Suppressor macrophage treated with lipopolysaccharide for 4 hours (primary cell): ENCODE measurements at places on chromosomes 1 and 21.

DNA sequence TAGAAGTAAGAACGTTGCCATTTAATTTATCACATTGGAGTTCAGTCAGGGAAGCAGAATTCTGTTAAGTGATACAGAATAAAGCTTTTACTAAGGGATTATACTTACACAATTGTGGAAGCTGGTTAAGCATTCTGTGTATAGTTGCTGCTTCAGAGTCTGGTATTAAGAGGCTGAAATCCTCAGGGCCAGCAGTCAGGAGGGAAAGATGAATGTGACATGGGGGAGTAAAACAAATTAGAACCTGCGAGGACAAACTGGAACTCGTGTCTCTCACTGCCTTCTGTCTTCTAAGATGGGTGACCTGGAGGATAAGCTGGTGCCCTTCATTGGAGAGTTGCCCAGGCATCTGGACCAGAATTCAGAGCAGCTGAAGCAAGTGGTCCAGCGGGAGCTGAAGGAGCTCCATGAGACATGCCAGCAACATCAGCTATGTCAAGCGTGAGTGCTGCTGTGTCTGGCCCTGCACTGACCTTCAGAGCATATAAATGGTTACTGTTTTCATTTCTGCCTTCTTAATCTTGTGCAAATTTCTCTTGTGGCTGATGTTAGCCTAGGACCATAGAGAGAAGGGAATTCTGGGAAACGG lies 23.0 kb downstream of the MARK1 start:
- no peak for DNase-seq

- no peak for DNase-seq
Measured at GRCh38 chr1:200374569-200375295, 35.1 kb downstream of the ZNF281 start.

DNA sequence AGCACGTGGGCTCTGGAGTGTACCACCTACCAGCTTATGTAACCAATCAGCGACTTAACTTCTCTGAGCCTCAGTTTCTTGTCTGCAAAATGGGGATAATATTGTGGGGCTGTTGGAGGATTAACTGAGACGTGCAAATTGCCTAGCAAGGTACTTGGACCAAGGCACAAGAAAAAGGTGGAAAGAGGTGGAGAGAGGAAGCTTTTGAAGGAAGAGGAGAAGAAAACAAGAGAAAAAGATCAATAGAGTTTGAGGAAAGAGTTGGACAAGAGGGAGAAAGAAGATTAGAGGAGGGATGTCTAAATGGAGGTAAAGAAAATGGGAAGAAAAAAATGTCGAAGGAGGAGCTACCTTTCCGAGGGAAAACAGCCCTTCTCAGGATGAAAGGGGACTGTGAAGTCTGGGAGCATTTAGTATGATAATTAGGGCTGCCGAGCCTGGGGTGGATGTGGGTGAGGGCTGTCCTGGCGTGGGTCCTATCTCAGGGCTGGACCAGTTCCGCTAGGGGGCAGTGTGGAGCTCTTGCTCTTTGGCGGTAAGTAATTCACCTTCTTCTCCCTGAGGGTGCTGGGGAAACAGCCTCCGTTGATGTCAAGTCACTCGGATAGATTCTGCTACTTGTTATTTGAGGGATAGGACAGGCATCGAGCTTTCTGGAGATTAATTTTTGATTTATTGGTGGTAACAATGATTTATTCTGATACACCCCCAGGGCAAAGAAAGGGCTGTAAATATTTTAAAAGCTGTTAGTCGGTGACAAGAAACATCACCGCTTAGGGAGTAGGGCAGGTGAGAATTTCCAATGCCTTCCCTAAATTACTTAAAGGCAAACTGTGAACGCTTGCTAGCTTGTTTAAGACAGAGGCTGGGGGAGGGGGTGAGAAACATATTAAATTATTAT lies 79.0 kb upstream of the NFASC start:
- peak; percentile 82 for DNase-seq

- DNase-seq: no peak
Measured at GRCh38 chr1:213719462-213719861, 268.3 kb upstream of the PROX1 start.

DNA sequence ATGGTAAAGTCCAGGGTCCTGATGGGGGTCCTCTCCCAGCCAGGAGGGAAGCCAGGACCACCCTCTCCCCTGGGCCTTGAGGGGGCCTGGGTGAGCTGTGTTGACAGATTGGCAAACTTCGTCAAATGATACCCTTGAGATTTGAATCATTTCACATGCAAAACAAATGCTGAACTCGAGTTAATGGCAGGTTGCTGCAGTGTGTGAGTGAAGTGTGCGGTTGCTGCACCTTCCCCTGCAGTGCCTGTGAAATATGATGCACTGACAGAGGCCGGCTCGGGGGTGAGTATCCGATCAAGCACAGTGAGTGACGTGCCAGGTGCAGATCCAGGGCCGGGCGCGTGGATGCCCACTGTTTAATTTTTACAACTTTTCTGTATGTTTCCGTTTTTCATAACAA lies 5.7 kb upstream of the KRTAP12-1 start:
- DNase-seq: no peak

GRCh38 chr1:170840371-170840770 lies 95.0 kb upstream of the MROH9 start:
- DNase-seq: no peak

DNA sequence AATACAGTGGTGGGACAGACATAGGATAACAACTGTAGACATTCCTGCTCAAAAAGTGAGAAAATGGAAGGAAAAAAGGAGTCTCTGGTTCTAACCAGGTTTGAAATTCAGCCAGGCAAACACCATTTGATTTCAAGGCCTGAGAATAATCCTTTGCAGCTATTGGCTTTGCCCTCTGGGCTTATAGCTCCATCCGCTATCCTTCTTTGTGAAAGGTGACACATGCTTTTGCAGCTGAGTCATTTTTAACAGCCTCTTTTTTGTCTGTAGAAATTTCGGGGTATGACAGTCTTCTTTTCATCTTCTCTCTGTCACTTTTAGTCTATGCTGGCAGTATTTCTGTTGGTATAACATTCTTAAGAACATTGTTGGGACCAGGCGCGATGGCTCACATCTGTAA lies 16.2 kb downstream of the SDHC start:
- DNase-seq: no peak

- peak; percentile 82 for DNase-seq
Measured at GRCh38 chr1:160261556-160261892, 825 bp downstream of the DCAF8 start.
